RWPE1 (cell line): ENCODE measurements at places on chromosomes 4 and X.

GRCh38 chr4:1376391-1376840 is 29.4 kb downstream of the UVSSA start:
- DNase-seq, result no peak

DNA sequence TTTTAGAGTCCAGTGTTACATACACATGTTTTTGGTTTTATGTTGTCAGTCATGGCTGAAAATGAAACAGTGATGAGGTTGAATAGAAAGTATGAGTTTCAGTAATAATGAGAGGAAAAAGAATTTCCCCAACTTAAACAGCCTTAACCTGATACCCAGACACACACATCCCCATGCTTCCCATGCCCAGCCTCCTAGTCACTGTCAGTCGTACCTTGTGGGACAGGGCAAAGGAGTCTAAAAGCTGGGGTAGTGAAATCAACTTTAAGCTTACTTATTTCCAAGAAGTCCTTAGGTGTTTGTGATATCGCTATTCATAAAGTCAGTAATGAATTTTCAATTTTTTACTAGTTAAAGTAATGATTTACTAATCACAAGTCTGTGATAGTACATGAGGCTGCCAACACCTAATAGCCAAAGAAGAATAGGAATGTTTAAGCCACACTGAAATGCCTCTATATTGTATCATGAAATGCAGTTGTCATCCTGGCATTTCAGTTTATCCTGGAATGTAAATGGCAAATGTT is 24.3 kb upstream of the GPR34 start:
- DNase-seq, result no peak

- peak; percentile 30 for DNase-seq
Observed at GRCh38 chrX:114976292-114976691, 41.1 kb downstream of the IL13RA2 start.

DNA sequence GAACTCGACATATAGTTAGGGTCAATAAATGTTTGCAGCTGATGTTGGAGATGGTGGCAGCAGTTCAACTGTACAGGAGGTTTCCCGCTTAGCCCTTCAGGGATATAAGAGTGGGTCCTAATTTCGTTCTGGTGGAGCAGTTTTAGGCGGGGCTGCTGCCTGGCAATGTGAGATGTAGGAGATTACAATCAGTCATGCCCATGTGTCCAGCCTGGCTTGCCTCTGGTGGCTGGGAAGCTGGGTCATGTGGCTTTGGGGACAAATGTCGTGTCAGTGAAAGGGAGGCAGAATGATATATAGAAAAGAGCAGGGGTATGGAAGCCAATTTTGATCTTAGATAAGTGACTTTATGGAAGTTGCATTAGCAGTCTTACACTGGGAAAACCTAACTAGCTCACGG is 129.4 kb downstream of the CLCN4 start:
- no peak for DNase-seq

GRCh38 chr4:165326831-165327210 is 648 bp upstream of the MSMO1 start:
- DNase-seq, result peak; percentile 59

DNA sequence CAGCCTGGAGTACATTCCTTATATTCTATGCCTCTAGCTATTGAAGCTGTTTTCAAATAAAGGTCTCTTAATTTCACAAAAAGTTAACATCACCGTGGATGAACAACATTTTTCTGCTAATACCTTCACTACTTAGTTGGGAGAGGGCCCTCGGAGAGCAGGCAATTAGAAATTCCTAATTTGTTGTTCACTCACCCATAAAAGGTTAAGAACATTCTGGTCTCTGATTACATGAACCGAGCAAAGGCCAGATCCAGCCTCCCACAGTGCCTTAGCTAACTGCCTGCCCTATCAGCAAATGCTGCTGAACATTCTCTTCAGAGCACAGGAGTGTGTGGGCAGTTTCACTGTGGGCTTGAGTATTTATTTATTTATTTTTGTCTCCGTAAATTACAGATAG is 36.0 kb upstream of the TTC29 start:
- DNase-seq, result no peak

- no peak for DNase-seq
Observed at GRCh38 chr4:184778325-184778724, 44.4 kb upstream of the CENPU start.

GRCh38 chr4:112251019-112251643 is 19.5 kb downstream of the AP1AR start:
- DNase-seq, result no peak

GRCh38 chr4:15314974-15315373 is 112.9 kb upstream of the C1QTNF7 start:
- DNase-seq, result no peak

DNA sequence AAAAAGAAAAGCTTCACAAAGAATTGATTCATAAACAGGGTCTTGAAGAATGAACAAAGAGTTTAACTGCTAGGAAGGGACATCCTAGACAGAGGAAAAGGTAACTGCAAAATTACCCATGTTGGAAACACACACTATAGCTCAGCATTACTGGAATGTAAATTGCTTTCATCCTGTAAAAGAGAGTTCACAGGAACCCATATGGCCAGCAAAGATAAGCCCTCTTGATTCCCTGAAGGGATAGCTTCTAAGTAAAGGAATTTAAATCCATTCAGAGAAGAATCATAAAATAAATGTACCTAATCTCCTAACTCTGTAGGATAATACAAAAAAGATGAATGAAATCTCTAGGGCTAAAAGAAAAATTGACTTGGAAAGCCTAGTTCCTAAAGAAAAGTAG is 107.1 kb upstream of the INTU start:
- DNase-seq, result no peak

DNA sequence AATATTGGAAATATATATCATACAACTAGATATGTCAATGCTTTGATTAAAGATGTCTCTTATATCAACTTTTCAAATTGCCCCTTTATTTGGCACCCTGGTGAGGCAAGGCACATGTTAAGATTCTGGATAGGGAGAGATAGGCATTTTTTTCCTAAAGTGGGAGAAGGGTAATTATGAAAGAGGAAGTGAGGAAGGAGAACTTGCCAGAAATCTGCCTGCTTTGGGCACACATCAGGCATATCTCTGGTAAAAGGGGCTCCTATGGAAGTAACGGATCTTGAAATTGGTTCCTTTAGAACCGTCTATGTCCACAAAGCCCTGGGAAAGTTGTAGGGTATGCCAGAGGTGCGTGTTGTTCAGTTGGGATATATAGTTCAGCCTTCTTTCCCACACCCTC is 5.7 kb downstream of the IL15 start:
- DNase-seq, result no peak

- DNase-seq, result no peak
Observed at GRCh38 chrX:122641136-122641535, 542.9 kb upstream of the GRIA3 start.

- DNase-seq, result no peak
Observed at GRCh38 chr4:40980318-40980883, 230.6 kb downstream of the NSUN7 start.

DNA sequence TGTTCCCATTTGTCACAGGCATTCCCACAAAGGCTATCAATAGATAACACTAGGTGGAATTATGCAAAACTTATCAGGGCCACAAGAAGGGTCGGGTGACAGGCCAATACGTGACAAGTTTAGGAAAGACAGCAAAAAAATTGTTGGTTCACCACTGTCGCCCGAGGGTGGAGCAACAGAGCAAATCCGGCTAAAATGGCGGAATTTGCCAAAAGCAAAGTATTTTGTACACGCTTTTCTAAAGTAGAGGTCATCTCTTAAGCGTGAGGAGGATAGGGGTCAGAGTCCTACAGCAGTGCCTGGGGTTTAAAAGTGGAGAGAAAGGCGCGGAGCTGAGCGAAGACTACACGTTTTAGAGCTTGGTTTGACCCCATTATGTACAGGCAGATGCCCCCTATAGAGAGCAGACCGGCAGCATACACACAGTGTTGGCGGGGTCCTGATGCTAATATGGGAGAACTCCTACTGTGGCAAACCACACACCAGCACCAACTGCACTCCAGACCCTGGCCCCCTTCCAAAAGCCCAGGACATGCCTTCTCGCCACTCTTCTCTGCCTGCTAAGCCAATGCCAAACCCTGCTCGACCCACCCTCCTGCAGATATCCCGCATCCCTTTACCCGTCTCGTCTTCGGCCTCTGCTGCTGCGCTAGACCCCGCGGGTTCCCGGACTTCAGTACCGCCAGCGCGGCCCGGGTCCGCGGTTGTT is 733 bp downstream of the CCNA2 start:
- DNase-seq, result peak; percentile 11

DNA sequence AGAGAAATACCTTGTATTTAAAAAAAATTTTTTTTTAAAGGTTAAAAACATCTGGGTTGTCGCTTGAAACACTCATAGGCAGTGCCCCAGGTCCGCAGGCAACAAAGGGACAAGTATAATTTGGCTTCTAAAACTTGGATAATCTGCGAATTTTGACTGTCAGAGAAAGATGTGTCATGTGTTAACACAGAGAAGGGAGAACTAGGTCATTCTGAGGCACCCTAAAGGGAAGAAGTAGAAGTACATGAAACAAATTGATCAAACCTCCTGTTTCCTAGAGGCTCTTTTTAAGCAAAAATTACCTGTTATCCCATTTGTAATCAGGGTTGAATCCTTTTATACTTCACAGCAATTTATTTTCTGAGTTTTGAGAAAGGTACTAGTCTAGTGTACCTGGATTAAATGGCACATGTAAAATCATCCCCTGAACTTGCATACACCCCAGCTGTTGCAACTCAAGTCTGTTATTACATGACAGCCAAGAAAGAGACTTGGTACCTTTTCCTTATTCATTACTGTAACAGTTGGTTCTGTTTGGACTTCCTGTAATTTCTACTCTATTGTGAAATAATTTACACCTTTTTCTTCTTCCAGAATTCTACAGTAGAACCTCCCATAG is 1.7 kb downstream of the SRD5A3 start:
- no peak for DNase-seq

- no peak for DNase-seq
Observed at GRCh38 chr4:98864560-98864959, 64.4 kb downstream of the EIF4E start.

GRCh38 chr4:91837608-91838029 is 466.1 kb upstream of the GRID2 start:
- DNase-seq, result peak; percentile 8

- DNase-seq, result no peak
Observed at GRCh38 chr4:111494471-111494870, 650.8 kb upstream of the FAM241A start.

DNA sequence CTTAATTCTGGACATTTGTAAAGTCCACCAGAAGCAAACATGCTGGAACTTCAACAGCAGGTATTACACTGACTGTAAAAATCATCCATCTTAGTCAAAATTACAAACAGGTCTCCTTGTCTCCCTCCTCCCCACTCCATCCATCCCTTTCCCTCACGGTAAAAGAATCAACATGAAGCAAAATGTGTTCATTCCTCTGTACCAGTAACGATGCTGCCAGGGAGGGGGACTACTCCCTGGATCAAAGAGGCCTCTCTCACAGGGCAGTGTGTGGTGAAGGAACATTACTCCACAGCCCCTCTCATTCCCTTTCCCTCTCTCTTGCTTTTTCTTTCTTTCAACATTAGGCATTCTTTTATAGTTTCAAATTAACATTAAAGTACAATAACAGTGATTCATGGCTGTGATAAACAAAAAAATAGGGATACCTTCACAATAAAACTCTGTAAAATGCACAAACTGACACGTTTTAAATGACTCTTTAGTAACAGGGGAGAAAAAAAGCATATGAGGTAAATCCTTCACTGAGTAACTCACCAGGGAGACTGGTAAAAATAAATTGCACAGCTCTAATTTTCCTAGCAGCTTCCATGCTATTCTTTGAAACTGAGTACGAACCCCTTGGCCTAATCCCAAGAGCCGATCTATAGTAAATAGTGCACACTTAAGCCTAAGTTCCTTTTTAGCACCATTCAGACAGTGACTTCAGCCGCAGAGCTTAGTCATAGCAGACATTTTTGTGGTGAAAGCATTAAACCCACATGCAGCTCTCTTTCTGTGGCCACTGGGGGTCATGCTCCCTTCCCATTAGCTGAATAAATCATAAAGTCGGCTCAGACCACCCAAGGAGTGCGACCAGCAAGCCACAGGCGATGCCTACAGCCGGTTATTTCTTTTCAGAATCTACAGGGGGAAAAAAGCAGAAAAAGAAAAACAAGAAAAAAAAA is 215.6 kb upstream of the GYPA start:
- DNase-seq, result peak; percentile 55

- DNase-seq, result no peak
Observed at GRCh38 chrX:148500423-148501385, at the start of gene AFF2. Gene AFF2 (plus strand): TSS chrX:148500617. CDS start chrX:148501098, 481 bp downstream.

DNA sequence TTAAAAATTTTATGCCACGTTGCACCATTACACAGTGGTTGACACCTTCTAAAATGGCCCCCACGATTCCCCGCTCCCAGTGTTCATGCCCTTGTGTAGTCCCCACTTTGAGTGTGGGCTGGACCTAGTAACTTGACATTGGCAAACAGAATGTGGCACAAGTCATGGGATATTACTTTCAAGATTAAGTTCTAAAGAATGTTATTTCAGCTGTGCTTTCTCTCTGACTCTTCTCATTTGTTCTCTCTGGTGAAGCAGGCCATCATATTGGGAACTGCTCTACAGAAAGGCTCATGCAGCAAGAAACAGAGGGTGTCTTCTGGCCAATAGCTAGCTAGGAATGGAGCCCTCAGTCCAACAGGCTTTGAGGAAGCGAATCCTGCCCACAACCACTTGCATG is 67.1 kb downstream of the ATXN3L start:
- DNase-seq, result no peak

- peak; percentile 29 for DNase-seq
Observed at GRCh38 chr4:186249785-186250754, 15.9 kb upstream of the F11 start.

DNA sequence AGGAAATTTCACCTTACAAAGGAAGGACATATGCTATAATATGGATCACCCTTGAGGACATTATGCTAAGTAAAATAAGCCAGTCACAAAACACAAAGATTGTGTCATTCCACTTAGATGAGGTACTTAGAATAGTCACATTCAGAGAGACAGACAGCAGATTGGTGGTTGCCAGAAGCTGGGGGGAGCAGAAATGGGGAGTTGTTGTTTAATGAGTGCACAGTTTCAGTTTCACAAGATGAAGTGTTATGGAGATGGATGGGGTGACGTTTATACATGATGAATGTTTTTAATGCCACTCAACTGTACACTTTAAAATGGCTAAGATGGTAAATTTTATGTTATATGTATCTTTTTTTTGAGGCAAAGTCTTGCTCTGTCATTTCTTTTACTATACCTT is 14.8 kb upstream of the SPON2 start:
- DNase-seq, result no peak

DNA sequence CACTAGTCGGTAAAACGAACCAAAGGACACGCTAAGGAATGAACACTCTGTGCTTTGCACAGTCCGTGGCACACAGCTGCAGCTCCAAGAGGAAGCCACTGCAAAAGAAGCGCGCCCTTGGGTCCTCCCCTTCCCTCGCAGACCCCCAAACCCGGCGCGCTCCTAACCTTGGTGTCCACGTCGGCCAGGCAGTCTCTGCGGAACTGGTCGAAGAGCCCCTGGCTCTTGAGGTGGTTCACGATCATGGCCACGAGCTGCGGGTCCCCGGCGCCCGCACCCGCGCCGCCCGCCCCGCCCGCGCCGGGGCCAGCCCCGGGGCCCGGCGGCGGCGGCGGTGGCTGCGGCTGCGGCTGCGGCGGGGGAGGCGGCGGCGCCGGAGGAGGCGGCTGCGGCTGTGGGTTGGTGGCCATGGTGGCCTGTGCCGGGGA is 333 bp downstream of the BOD1L1 start:
- DNase-seq, result peak; percentile 9

- no peak for DNase-seq
Observed at GRCh38 chrX:110171442-110171841, 146.4 kb downstream of the AMMECR1 start.

GRCh38 chr4:38113132-38113531 is 152.9 kb downstream of the PTTG2 start:
- no peak for DNase-seq

- no peak for DNase-seq
Observed at GRCh38 chr4:22932326-22932725, 239.6 kb downstream of the GBA3 start.

GRCh38 chr4:28225689-28226353 is 1365.2 kb downstream of the STIM2 start:
- DNase-seq, result no peak
